ENCODE measurements at places on chromosomes 1 and 21.
A peak's percentile ranks its signal among the peaks of the same experiment; 100 is the strongest.

DNA sequence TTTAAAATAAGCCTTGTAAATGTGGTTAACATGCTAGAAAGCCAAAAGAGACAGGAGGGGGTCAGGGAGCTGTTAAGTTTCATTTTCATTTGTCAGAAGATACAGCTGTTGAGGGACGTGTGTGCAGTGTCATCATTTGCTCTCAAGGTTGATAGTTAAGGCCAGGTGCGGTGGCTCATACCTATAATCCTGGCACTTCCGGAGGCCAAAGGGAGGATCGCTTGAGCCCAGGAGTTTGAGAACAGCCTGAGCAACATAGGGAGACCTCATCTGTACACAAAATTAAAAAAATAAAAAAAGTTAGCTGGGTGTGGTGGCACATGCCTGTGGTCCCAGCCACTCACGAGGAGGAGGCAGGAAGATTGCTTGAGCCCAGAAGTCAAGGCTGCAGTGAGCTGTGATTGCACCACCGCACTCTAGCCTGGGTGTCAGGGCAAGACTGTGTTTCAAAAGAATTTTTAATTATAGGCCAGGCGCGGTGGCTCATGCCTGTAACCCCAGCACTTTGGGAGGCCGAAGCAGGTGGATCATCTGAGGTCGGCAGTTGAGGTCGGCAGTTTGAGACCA, 22.7 kb downstream of the ZBTB8OS start:
- DNase-seq = no peak

- no peak for DNase-seq
These were observed 102.7 kb upstream of the C1orf174 start for GRCh38 chr1:4002741-4003140.

DNA sequence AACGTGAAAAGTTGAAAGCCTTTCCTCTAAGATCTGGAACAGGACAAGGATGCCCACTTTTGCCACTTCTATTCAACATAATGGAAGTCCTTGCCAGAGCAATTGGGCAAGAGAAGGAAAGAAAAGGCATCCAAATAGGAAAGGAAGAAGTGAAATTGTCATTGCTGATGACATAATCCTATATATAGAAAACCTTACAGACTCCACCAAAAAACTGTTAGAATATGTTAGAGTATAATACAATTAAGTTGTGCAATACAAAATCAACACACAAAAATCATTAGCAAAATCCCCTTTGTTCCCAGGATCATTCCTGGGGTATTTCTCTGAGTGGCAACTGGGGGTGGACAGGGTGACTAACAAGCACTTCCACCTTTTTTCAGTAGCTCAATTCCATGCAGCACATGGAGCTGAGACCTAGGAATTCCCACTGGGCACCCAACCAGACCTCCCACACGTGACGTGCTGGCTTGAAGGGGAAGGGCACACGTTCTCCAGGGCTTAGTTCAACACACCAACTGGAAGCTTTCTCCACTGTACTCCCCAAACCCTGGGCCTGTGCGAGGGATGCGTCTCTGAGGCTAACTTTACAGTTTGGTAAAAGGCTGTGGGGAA, 9.6 kb downstream of the STUM start:
- DNase-seq = no peak

- DNase-seq = no peak
These were observed 114.2 kb upstream of the NR5A2 start for GRCh38 chr1:199913318-199913717.

DNA sequence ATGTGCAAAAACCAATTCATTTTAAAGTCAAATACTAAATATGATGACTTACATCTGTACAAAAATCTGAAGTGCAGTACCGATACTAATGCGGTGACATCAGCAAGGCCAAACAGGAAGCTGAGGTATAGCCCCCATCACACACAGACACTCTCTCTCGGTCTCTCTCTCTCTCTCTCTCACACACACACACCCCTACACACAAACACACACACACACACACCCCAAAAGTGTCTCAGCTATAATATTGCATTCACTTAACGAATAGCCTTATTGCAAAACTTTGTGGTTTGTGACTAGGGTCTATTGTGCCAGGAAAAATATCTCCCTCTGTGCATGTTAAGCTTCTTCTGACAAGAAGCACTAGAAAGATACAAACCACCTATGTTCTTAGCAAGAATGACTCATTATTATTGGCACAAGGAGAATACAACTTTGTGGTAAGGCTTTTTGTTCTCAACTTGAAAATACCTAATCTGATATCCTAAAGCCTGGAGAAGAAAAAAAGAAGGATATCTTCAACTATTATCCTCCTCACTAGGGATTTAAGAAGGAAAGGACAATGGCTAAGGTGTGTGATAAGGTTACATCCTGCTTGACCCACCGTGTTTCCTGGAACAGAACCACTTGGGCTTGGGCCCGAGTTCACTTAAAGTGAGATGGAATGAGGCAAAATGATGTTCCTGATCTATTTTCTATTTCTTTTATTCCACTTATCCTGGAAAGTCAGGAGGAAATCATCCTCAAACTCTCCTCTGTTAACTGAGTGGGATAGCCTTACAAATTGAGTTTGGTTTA, 107.1 kb downstream of the NIBAN1 start:
- DNase-seq = peak; percentile 87

- no peak for DNase-seq
These were observed 20.7 kb downstream of the SIM2 start for GRCh38 chr21:36719614-36720013.

- DNase-seq = no peak
These were observed 134.2 kb downstream of the ZZZ3 start for GRCh38 chr1:77548285-77548684.

- DNase-seq = no peak
These were observed 103.1 kb upstream of the USP24 start for GRCh38 chr1:55318116-55318817.

DNA sequence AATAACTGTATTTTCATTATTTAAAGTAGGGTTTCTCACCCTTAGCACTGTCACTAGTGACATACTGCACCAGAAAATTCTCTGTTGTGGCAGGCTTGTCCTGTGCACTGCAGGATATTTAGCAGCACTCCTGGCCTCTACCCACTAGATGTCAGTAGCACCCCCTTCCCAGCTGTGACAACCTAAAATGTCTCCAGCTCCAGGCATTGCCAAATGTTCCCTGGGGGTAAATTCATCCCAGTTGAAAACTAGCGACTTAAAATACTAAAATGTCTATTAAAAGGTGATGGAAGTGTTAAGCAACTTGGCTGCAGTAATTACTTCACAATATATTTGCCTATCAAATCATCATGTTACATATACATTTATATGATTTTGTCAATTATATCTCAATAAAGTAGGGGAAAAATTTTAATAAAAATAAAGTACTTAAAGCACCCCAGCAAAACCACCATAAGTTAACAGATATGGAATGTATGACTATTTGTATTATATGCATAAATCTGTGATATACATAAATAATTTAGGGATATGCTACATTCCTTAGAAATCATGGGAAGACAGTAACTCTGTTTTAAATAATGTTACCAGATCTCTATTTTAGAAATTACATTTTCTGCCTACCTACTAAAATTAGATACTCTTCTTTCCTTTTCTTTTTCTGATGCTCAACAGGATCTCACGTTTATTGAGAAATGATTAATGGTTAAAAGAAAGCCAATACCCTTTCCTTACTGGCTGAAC, 74.6 kb downstream of the ARID4B start:
- DNase-seq = no peak

DNA sequence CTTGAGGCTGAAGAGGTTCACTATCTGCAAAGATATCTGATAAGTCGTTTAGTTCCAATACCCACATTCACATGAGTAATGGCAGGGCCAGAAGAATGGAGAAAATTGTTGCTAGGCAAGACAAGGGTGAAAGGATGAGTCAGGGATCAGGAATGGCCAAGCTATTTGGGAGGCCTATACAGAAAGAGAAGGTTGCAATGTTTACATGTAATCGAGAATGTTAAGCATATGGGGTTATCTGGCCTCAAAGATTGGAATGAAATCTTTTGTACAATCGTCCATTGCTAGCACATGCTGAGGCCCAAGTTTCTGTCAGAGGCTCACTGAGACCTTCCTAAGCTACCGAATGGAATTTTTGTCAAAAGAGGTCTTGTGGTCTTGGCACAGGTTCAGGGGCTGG, 299.9 kb upstream of the PLD5 start:
- DNase-seq = no peak

- DNase-seq = no peak
These were observed 9.0 kb upstream of the TBX19 start for GRCh38 chr1:168271636-168272035.

- DNase-seq = peak; percentile 4
These were observed 34.8 kb upstream of the IKBKE start for GRCh38 chr1:206435445-206435844.
